NCI-H187 treated with DMSO at 0.1 percent for 48 hours (cell line): ENCODE measurements at places on chromosomes 3 and 15.

DNA sequence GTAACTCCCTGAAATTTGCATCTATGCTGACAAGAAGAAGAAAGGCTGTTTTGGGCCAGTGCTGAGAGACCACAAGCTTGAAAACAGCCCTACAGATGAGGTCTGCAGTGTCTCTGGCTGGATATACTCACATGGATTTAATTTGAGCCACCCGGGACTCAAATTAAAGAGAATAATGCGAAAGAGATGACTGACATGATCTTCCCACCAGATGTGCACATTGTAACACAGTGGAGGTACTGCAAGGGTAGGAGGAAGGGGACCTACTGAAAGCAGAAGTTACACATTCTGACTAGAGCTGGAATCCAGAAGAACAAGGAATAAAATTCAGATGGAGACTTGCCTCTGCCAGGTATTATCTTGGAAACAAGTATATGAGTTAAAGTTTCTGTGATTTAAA lies 728.3 kb upstream of the SGO1 start:
- no peak for DNase-seq

DNA sequence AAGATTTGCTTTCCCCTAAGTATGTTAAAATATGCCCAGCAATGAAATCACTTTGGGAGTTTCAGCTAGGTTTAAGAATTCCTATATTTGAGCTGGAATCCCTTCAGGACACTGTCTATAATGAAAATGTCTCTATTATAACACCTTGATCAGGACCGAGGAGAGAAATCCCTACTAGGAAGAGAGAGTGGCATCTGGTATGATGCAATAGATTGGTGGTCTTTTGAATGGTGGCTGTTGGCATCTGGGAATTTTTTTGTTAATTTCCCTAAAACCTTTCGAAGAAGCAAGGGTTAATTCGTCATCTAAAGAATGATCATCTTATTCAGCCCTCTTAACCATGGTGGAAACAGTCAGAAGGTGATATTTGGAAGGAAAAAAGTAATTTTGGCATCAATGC lies 43.0 kb downstream of the TIGIT start:
- DNase-seq, result no peak

DNA sequence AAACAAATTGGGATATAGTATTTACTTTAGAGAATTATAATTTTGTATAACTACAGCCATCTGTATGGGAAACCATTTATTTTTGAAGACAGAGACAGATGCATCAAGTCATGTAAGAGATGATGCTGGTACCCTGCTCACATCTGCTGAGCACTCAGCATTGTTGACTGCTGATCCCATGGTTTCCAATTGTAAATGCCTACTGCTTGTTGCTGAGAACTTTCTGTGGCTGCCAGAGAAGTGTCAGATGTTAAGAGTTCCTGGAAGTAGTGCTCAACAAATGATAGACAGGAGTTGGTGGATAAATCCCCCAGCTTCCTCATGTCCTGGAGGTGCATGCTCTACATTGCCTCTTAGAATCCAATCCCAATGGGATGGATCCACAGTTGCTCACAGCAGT lies 167.1 kb downstream of the OXSM start:
- DNase-seq, result no peak

- DNase-seq, result no peak
Measured at GRCh38 chr15:29636921-29637320, 185.3 kb downstream of the TJP1 start.

DNA sequence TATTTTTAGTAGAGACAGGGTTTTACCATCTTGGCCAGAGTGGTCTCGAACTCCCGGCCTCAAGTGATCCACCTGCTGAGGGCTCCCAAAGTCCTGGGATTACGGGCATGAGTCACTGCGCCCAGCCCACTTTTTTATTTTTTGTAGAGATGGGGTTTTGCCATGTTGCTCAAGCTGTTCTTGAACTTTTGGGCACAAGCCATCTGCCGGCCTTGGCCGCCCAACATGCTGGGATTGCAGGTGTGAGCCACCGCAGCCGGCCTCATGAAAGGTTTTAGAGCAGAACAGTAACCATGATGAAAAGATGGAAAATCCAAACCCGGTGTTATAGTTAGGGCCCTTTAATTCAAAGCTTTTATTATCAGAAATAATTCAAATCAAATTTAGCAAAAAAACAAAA lies 15.6 kb upstream of the MB21D2 start:
- no peak for DNase-seq

DNA sequence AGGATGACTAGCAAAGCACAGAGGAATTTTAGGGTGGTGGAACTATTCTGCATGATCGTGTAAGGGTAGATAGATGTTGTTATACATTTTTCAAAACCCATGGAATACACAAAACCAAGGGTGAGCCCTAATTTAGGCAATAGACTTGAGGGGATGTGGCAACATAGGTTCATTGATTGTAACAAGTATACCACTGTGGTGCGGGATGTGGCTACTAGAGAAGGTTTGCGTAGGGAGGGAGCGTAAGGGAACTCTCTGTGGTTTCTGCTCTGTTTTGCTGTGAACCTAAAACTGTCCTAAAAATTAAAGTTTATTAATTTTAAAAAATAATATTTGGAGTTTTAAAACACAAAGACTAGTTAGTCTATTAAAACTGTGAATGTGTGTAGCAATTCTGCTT lies 202.8 kb downstream of the PLCL2 start:
- no peak for DNase-seq

DNA sequence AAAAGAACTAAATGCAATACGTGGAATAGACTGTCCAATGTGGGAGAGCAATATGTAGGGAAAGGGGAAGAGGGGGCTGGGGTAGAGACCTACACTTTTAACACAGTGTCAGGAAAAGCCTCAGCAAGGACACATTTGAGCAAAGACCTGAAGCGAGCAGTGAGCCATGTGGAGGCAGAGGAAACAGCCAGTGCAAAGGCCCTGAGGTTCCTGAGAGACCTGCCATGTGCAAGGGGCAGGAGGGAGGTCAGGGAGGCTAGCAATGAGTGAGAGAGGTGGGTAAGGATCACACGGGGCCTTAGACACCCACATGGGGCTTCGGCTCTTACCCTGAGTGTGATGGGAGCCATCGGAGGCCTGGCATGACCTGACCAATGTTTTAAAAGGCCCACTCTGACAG lies 181.0 kb downstream of the RAB11A start:
- DNase-seq, result no peak

DNA sequence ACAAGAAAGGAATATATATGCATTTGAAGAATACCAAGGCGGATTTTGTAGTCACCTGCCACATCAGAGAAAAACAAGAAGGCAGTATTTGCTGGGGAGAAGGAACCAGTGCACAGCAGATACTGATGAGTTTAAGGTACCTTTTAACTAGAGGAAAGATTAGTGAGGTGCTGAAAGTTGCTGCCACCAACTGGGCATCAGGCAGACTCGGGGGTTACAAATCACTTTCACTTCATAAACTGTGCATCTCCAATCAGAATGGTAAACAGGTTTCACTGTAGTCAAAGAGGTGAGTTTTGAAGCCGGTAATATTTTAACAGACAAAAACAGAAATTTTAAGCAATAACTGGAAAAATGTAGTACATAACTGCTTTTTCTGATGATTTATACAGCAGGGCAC lies 4.1 kb downstream of the FBN1 start:
- no peak for DNase-seq

DNA sequence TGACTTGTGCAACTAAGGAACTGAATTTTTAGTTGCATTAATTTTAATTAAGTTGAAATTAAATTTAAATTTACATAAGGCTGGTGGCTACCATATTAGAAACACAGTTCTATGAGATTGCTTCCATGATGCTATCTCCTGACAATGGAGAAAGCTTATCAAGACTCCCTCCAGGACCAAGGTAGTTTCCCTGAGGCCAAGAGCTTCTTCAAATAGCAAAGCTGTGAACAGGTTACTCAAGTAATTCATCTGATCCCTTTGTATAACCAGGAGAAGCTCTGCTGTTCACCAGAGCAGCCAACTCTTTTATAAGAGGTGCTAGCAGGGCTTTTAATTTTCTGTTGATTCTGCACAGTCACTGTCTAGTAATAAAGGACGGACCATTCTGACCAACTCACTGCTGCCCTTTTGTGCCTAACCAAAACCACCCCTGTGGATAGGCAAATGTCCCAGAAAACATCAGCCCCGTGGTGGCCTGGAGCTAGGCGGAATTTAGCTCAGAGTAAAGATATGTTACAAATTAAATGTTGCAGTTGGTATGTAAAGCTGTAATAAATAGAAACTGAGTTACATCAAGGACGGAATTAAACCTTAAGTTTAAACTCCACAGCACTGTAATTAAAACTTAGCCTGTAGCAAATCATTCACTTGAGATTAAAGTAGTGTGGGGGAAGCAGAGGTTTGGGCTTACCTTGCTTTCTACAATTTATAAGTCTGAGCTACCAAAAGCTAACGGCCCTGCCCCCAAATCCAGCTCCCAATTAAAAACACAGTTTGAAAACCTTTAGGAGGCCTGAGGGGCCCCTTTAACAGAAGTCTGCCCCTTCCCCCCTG lies 55.6 kb upstream of the LRTM1 start:
- no peak for DNase-seq

GRCh38 chr15:23642413-23643044 lies 5.1 kb downstream of the MAGEL2 start:
- no peak for DNase-seq

DNA sequence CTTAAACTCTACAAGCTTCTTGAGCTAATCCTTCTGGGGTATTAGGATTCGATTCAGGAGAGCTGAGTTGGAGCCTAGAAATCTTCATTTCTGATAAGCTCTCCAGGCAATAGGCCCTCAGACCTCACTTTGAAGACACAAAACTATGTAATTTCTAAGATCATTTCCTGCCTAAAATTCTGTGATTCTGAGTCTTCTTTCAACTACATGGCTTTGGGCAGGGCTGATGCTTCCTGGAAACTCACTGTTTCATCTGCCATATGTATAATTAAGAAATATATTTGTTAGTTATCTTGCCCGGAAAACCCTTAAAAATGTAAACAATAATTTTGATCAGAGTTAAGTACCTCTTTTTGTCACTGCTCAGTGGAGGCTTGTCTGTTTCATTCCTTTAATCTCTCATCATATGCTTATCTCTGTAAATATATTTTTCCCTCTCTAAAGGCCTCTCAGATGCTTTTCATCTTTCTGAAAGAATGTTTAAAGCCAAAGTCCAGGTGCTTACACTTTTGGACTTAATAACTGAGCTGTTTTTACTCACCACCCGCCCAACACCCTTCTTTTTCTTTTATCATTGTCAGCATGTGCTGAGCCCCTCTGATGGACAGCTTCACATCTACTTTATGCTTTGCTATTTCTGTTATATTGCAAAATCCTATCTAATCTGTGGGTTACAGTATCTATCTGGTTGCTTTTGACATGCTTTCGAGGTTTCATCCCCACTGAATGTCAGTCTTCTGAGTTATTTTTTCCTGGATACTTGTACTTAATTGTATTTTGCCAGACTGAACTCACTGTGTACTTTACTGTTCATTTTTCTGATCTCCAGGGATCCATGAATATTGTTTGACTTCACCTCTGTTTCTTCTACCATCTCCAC lies 38.2 kb downstream of the FILIP1L start:
- DNase-seq, result no peak

GRCh38 chr3:28590860-28591259 lies 242.2 kb upstream of the AZI2 start:
- no peak for DNase-seq

- DNase-seq, result no peak
Measured at GRCh38 chr3:79414806-79415205, 353.0 kb downstream of the ROBO1 start.

DNA sequence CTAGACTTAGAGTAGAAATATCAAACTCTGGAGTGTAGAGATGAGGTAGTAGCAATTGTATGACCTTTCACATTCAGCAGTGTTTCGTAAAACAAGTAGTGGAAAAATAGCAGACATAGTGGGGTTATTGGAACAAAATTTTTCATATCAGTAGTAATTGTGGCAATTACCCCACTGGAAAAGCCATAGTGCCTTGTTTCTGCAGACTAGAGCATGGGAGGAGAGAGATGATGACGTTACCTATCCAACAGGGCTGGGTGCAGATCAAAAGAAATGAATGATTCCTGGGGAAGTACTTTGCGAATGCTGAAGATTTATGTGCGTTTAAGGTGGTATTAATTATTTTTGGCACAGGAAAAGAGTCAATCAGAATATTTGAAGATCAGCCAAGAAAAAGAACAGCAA lies 147.0 kb upstream of the LRRFIP2 start:
- DNase-seq, result no peak

- DNase-seq, result no peak
Measured at GRCh38 chr3:50334339-50335075, 6.1 kb downstream of the RASSF1 start.

DNA sequence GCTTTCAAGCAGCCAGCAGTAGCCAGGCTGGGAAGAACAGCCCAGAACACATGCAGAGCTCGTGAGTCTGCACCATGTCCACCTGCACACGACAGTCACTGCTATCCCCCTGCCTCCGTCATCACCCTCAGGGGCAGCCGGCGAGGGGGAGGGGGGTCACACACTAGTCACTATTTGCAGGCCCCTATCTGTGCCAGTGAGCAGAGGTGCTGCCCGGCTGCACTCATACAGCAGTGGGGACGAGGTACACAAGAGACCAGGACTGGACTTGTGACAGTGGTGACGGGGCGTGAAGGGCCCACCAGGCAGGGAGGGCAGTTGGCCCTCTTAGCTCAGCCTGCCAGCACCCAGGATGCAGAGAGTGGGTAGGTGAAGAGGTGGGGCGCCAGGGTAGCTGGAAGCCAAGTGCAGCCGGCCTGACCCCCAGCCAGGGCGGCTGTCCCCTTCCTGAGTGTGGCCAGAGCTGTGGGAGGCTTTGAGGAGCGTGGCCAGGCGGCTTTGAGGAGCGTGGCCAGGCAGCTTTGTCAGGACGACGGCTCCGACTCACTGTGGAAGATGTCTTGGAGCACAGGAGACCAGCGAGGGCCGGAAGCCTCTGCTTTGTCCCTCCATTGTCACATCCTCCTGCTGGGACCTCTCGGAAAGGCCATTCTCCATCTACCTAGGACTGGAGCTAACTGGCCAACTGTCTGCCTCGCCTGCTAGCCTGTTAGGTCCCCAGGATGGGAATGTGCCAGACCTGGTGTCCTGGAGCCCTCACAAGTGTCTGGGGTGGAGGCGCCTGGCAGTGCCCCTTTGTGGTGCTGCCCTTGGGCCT lies 52.1 kb upstream of the FGD5 start:
- no peak for DNase-seq

DNA sequence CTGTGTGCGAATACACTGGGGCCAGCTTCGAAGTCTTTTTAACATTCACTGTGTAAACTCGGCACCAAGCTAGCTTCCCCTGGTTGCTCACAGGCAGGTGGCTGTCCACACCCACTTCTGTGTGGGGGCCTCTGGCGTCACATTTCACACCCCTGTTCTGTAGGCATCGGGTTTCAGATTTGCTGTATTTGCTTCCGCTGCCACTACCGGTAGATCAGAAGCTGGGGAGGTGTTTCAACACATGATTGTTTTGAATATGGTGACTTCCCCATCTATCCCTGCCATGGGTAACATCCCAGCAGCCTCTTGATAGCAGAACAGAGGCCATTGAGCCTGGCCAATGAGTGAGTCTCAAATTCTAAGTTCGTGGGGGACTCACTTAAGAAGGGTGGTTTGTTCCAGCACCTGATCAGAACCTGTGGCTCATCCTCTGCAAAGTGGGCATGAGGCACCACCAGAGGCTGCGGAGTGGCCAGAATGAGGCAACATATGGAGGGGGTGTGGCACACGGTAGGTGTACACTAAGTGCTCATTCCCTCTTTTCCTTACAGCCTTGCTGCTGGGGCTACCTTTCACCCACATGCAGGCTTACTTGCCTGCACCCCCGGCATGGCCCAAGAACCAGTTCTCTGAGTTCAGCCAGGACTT lies 61.5 kb downstream of the IQSEC1 start:
- no peak for DNase-seq
